ENCODE measurements at places on chromosomes 16 and 17.

GRCh38 chr16:27792486-27793248, 242.7 kb downstream of the KATNIP start:
- no peak for DNase-seq

- no peak for DNase-seq
These were observed 61.1 kb downstream of the BANP start for GRCh38 chr16:88012360-88012759.

- no peak for DNase-seq
These were observed 20.4 kb downstream of the TBX2 start for GRCh38 chr17:61420052-61420451.

DNA sequence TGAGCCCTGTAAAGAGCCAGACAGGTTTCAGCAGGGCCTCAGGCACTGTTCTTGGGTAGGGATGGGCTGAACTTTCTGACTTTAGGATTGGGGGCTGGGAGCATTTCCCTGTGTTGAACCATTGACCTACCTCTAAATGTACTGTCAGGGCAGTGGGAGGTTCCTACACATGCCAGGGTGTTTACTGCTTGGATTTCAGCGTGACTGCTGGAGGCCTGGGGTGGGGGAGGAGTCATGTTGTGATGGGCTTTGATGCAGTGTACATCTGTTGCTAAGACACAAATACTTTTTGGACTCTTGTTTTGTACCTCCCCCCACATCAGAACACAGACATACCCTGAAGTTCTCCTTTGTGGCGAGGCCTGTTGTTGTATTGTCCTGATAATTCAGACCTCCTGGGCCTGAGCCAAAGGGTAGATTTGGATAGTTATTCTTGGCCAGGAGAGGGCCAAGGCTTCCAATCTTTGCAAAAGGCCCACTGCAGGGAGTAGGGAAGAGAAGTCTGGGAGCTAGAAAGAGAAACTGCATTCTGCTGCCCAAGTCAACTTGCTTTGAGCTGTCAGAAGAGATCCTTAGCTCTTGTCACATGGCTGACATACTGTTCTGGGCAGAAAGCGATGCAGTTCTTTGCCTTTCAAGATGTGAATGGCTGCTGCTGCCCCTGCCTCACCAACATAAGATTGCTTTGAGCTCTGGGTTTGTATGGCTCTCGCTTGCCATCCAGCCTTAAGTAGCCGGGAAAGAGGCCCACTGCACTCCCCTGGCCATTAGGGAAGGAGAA, 3.7 kb downstream of the NFE2L1 start:
- DNase-seq, result peak; percentile 46

DNA sequence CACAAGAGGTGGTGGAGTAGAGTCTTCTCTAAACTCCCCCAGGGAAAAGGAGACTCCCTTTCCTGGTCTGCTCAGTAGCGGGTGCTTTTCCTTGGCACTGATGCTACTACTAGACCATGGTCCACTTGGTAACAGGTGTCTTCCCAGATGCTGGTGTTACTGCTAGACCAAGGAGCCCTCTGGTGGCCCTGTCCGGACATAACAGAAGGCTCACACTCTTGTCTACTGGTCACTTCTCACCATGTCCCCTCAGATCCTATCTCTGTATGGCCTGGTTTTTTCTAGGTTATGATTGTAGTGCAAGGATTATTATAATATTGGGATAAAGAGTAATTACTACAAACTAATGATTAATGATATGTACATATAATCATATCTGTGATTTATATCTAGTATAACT, 49.7 kb upstream of the ARL4D start:
- no peak for DNase-seq

DNA sequence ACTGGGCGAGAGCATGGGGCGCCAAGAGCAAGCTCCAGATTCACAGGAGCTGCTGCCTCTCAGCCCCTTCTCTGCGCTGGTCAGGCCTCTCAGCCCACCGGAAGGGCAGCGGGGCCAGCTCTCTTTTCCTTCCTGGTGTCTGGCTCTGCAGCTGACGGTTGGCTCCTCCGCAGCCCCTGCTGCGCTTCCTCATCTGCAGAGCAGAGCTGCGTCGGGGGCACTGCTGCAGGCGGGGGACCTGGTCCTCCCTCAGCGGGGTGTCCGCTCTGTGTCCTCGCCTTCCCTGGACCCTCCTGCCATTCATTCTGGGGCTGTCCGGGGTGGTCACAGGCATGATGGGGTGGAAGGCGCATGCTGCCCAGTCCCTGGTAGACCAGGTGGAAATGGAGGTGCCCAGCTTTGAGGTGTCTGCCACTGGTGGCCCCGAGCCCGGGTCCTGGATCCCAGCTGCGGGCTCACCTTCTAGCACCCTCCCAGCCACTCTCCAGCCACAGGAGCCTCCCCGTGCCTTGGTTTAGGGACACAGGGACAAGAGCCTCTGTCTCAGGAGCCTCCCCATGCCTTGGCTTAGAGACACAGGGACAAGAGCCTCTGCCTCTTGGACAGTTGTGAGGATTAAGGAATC, 84.8 kb downstream of the IRF8 start:
- DNase-seq, result no peak

GRCh38 chr17:33205552-33205951, 87.5 kb downstream of the ASIC2 start:
- DNase-seq, result no peak

- peak; percentile 47 for DNase-seq
These were observed at the start of gene UBE2O for GRCh38 chr17:76452660-76453430. Gene UBE2O (minus strand): TSS chr17:76453152. CDS start chr17:76453141, 11 bp downstream.

DNA sequence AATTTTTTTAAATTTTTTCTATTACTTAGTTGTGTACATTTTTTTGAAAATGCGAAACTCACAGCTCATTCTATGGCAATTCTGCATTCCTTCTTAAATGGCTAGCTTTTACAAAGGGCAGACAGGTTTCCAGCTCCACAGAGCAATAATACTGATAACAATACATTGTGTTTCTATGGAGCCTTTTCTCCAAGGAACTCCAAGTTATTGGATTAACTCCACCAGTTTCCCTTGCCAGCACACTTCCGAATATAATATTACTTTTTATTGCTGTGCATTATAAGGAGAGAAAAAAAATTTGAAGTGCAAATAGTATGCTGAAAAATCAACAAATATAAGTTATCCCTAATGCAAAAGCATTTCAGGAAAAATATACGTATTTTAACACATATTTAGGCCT, 127.5 kb upstream of the PSMD7 start:
- no peak for DNase-seq

DNA sequence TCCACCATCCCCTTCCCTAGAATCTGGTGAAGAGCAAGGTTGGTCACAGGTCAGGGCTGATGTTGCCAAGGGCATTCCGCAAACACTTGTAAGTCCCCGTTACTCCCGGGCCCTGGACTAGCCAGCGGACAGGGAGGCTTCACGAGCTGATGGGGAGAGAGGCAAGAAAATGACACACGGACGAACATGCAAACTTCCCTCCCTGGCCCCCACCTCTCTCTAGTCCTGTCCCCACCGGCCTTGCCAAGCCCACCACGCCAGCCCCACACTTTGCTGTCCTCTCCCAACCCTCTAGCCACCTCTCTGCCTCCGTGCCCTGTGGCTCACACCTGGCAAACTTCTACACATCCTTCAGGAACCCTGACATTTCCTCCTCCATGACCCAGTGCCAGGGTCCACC, 54.8 kb downstream of the RPH3AL start:
- no peak for DNase-seq

DNA sequence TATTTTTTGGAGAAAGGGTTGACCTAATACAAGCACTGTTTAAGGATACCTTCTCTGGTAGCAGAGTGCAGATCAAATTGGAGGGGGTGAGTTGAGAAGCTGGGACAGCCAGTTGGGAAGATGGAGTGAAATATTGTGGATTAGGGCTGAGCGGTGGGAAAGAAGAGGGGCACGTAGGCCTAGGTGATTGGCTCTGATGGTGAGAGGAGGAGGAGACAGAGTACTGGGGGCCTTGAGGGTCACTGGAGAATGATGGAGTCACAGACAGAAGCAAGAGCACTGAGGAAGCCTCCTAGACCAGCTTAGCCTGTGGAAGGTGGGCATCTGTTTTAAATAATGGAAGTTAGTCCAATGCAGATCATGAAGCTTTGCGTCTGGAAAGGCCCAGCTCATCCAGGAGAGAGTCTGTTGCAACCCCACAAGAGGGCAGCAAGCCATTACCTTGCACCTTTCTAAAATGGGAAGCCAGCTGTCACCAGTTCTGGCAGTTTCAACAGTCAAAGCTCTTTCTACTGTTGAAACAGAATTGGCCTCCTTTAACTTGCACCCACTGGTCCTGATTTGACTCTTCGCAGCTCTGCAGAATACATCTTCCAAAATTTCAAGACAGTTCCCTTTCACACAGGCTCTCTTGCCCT, 11.8 kb downstream of the SLC9A5 start:
- no peak for DNase-seq

DNA sequence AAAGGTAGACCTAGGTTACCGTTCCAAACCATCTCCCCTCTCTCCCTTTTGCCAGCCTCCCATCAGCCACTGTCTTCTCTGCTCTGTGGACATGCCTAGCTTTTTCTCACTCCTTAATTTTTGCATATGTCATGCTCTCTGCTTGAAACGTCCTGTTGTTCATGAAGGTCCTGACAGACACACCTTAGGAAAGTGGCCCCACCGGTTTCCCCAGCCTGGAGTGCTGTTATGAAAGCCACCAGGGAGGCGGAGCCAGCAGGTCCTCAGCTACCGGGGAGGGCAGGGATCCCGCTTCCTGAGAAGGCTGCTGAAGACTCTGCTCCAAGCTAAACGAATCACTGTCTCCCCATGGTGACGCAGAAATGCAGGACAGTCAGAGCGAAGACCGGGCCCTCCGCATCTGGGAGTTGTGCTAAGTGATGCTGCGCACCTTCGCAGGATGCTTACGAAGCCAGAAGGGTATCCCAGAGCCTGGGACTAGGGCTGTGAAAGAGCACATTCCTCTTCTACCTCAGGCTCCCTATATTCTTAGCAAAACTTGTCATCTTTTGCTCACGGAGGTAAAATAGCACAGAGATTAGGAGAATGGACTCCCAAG, 2.3 kb upstream of the SLC16A11 start:
- DNase-seq, result no peak

- no peak for DNase-seq
These were observed 888 bp downstream of the CDH1 start for GRCh38 chr16:68737730-68738629.

GRCh38 chr17:34068571-34068970, 186.5 kb upstream of the CCL2 start:
- DNase-seq, result no peak
